ENCODE measurements at places on chromosomes 11 and 22.

GRCh38 chr11:10856689-10857458, 979 bp downstream of the ZBED5 start:
- DNase-seq = peak; percentile 57

- no peak for DNase-seq
Observed at GRCh38 chr11:126403658-126404057, 48.2 kb downstream of the ST3GAL4 start.

DNA sequence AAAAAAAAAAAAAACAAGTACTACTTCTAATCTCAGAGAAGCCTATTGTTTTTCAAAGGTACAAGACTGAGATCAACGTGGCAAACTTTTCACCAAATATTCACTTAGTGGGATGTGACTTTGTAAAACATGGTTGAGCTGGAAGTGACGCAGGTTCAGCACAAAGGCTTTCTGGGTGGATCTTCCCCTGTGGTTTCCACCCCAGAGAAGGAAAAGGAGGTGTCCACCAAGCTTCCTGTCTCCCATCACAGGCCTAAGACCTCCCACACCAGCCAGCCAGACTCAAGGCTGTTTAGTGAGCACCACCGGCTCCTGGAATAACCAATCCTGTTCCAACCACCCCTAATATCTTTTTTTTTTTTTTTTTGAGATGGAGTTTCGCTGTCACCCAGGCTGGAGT, 5.7 kb downstream of the TMEM184B start:
- no peak for DNase-seq

- DNase-seq = no peak
Observed at GRCh38 chr11:20559523-20560300, 39.7 kb upstream of the SLC6A5 start.

DNA sequence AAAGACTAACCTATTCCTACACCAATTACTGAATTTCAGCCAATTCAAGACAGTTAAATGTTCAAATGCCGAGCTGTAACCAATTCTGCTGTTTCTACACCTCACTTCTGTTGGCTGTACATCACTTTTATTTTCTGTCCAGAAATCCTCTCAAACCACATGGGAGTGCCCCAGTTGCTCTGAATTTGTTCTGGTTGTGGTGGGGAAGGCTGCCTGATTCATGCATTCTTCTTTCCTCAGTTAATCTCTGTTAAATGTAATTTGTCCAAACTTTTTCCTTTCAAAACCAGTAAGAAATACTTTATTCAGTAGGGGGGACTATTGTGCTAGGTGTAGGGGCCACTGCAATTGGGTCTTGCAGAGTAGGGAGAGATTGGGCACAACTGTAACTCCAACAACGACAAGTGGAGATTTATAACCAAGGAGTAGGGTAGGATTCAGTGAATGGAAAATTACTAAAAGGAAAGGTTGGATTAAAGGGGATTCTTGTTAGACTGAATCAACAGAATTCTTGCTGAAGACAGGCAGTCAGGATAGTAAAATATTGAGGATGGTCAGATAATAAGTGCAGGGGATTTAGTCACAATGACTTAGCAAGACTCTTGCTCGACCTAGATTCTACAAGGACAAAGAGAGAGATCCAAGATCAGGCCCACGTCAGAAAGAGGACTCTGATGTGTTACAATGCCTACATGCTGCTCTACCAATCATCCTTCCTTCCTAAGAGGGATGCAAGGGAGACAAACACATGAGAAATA, 593.5 kb upstream of the FAT3 start:
- no peak for DNase-seq

- DNase-seq = no peak
Observed at GRCh38 chr11:11148104-11148509, 204.9 kb downstream of the CSNK2A3 start.

DNA sequence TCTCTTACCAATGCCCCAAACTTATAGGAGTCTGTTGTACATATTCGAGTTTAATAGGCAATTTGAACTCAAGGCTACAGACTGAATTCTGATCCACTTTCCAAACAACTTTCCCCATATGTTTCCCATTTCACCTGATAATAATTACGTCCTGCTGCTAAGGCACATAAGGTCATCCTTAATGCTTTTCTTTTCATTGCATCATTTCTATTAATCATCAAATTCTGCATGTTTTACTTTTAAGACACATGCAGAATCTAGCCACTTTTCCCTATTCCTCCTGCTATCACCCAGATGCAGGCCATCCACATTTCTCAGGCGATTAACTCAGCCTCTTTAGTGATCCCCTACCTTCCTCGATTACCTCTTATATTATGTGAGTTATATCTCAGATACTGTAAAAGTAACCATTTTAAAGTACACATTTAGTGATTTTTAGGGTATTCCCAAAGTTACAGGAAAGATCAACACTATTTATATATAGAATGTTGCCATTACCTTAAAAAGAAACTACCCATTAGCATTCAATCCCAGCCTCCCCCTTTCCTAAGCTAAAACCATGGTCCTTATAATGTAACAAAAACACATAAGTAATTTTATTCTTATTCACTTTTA, 14.9 kb downstream of the XKR3 start:
- DNase-seq = no peak

DNA sequence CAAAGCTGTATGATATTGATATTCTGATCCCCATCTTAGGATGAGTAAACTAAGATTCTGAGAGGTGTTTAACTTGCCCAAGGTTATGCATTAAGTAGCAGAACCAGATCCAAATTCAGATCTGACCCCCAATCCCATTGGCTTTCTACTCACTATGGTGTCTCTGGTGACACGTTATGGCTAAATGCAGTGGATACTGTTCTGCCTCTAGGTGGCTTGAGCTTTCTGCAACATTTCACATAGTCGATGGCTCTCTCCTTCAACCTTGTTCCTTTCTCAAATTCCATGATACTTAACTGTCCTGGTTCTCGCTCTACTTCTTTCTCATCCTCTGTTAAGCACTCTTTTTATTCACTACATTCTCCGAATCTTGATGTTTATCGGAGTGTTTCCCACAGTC, 9.4 kb downstream of the C11orf97 start:
- no peak for DNase-seq

DNA sequence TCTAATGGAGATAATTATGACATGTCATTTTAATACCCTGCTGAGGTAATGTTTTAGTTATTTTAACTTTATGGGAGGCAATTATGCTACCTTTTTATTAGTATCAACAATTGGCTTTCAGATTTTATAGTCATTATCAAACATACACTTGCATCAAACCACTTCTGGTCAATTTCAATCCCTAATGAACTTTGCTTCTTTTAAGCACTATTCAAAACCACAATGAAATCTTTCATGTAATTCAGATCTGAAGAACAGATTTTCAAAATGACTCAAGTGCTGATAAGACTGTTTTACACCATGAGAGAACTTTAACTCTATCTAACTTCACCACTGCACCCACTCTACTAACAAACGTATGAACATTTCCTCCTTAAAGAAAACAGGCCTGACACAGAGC, 25.9 kb upstream of the CCDC34 start:
- DNase-seq = no peak

- DNase-seq = no peak
Observed at GRCh38 chr11:92580908-92581307, 356.3 kb downstream of the FAT3 start.

DNA sequence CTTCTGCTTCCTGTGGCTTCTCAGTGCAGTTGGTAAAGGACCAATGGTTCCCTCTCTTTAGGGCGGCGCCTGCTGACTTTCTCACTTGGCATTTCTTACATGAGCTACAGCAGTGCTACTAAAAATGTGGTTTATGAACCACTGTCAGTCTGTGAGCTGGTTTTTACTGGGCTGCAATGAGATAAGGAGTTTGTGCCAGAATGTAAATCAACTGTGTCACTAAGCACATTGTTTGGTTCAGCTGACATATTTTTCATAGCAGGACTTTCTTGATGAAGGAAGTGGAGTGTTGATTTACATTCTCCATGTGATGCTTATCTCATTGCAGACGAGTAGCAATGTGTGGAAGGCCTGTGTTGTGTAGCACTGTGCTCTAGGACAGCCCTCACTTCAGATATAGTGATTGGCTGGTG, 463.3 kb downstream of the SOX6 start:
- no peak for DNase-seq

- DNase-seq = no peak
Observed at GRCh38 chr11:130480711-130481140, 32.3 kb downstream of the ADAMTS15 start.

All from NCI-H1105 treated with DMSO at 0.1 percent for 48 hours (cell line).